ENCODE measurements at places on chromosomes 4 and X. TPM values are rescaled to one million over a fixed set of nuclear protein-coding genes. Genes with fewer than 3 reads are reported as not detected.

DNA sequence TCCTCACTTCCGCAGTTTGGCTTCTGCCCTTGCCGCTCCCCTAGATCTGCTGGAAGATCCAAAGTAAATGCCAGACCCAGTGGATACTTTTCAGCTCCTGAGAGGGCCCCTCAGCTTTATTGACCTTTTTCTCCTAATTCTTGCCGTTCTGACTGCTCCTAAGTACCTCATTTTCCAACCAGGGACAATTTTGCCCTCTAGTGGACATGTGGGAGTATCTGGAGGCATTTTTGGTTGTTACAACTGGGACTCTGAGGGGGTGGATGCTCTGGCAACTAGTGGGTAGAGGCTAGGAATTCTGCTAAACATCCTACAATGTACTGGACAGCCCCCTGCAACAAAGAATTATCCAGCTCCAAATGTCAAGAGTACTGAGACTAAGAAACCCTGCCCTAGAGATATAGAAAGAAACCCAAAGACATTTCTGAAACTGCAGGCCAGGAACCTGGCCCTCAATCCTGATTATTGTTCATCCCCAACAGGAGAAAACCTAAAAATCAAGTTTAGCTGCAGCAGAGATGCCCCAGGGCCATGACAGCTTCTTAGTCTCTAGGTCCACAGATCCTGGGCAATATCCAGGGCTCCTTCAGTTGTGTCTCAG, 3.4 kb downstream of the TEX13B start:
- no peak overlapping the region for H3K27ac ChIP-seq
- H3K36me3 ChIP-seq = no peaks in the 10 kb centered on the region
- no peaks in the 10 kb centered on the region for H3K27me3 ChIP-seq

GRCh38 chr4:184648313-184649025, 778 bp downstream of the CASP3 start:
- DNase-seq = peak; percentile 87
- H3K4me1 ChIP-seq = peaks cover 30% of the 10 kb centered on the region
- H3K27ac ChIP-seq = peak overlapping the region; percentile 97
- peak overlapping the region; percentile 85 for H3K4me3 ChIP-seq
- H3K36me3 ChIP-seq = no peaks in the 10 kb centered on the region

- H3K4me3 ChIP-seq = no peak overlapping the region
- no peak overlapping the region for H3K27ac ChIP-seq
- H3K27me3 ChIP-seq = no peaks in the 10 kb centered on the region
- H3K36me3 ChIP-seq = no peaks in the 10 kb centered on the region
- DNase-seq = no peak
Measured at GRCh38 chr4:110900213-110900769, 277.4 kb upstream of the PITX2 start.

- H3K4me3 ChIP-seq = no peak overlapping the region
- no peaks in the 10 kb centered on the region for H3K27me3 ChIP-seq
- DNase-seq = no peak
- H3K4me1 ChIP-seq = no peaks in the 10 kb centered on the region
Measured at GRCh38 chrX:64439551-64439950, 44.3 kb upstream of the MTMR8 start.

DNA sequence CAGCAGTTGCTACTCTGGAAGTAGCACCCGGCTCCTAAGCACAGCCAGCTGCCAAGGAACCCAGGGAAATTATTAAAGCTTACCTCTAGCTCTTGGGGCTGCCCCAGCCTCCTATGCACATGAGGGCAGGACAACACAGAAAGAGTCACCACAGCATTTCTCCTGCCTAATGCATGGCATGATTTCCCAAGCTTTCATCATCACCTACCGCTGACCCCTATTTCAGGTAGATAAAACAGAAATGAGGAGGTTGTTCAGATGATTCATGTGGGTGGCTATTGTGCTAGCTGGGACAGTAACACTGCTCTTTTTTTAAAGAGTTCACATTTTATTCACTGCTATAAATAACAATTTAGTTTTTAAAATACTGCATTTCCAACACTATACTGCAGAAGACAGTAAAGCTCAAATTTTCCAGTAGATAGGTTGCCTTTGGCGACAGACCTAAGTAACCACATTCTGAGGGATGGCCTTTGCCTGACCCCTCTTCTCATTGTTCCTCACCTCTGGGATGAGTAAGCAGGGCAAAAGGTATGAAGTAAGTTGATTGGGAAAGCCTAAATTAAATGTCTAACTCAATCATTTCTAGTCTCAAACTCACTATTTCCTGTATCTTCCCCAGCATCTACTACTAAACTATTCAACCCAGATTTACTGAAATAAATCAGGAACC, 16.7 kb downstream of the CASK start:
- H3K27me3 ChIP-seq = no peaks in the 10 kb centered on the region
- no peak for DNase-seq

DNA sequence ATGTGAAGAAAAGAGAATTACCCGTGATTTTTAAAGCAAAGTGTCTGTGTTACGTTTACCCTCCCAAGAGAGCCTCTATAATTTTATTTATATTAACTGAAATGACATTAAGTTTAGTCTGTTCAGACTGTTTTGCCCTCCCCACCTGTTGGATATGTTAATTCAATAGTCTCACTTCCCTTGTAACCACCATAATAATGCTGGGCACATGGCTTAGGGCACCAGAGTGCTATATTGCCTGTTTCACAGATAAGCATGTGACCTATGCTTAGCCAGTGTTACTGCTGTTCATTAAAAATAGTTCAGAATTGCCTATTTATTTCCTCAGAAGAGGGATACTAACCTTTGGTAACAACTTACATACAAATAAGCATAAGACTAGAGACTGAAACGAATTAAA, 446.2 kb downstream of the FAT4 start:
- no peaks in the 10 kb centered on the region for H3K36me3 ChIP-seq
- H3K27ac ChIP-seq = no peak overlapping the region
- H3K4me3 ChIP-seq = no peak overlapping the region
- H3K27me3 ChIP-seq = no peaks in the 10 kb centered on the region

DNA sequence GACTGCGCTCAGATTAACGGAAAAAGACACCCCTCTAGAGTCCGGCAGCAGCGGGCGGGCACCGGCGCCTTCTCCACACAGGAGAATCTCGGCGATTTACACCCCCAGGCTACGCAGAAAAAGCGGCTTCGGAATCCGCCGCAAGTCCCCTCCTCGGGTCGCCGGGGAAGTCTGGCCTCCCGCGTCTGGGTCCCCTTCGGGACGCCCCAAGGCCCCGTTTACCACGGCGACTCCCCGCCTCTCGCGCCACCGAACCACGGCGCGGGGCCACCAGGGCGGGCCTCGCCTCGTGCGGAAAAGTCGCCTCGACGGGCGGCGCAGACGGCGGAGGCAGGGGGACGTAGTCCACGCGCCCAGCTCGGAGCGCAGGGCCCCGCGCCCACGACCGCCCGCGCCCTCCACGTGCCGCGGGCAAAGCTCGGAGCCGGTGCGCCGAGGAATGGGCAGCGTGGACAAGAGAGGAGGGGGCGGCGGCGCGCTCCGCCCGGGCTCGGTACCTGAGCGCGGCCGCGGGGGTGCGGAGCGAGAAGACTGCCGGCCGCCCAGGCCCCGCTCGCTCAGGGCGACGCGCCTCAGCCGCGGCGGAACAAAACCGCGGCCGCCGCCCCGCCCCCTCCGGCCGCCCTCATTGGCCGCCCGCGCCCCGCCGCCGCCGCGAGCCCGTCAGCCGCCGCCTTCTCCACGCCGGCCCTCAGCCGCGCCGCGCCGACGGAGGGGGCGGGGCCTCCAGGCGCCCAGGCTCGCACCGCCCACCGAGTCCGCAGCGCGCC, at the start of gene FAM53A:
TSS of gene FAM53A (minus strand) at position 578 of the 770 bp plus-strand sequence. CDS start 15,572 bp downstream, outside the sequence.
- peak; percentile 74 for DNase-seq
- H3K27me3 ChIP-seq = no peaks in the 10 kb centered on the region
- no peaks in the 10 kb centered on the region for H3K36me3 ChIP-seq
- peak within 1 kb of the TSS; percentile 89 for H3K27ac ChIP-seq
- H3K4me1 ChIP-seq = no peaks in the 10 kb centered on the region

- H3K27ac ChIP-seq = no peak overlapping the region
- H3K4me3 ChIP-seq = no peak overlapping the region
- H3K27me3 ChIP-seq = no peaks in the 10 kb centered on the region
- peaks cover 44% of the 10 kb centered on the region for H3K4me1 ChIP-seq
Measured at GRCh38 chr4:120691106-120691505, 231.4 kb downstream of the PRDM5 start.

- no peaks in the 10 kb centered on the region for H3K36me3 ChIP-seq
- no peak overlapping the region for H3K27ac ChIP-seq
- no peak overlapping the region for H3K4me3 ChIP-seq
- DNase-seq = no peak
Measured at GRCh38 chr4:156291317-156291716, 337.7 kb upstream of the CTSO start.

DNA sequence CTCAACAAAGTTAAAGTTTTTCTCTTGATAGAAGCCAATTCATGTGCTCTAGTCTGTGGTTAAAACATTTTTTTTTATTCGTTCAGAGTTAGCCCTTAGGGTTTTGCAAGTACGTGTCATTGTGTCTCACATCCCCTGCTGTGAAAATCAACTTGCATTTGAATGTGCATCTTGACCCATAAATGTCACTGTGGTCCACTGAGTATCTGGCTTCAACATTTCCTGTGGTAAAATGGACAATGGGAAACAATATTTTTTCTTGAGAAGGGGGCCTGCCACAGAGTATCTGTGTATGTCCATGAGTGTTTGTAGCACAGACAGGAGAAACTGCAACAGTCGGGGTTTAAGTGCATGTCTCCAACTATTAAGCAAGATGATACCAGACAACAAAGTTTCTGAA, 554.8 kb upstream of the TENM3 start:
- H3K27ac ChIP-seq = no peak overlapping the region
- H3K36me3 ChIP-seq = no peaks in the 10 kb centered on the region
- DNase-seq = no peak
- no peaks in the 10 kb centered on the region for H3K4me1 ChIP-seq
- no peak overlapping the region for H3K4me3 ChIP-seq

Gene PPP2R2C
- 1.6 TPM for total RNA-seq

Gene CORIN
- total RNA-seq = 0.33 TPM

Gene PDZD4
- 24.4 TPM for total RNA-seq

Gene SOX3
- total RNA-seq = not detected

Gene GRID2
- total RNA-seq = 0.36 TPM

Gene PABPC1L2B
- total RNA-seq = not detected

Measured in sigmoid colon (tissue), 7 donors.